ENCODE measurements at places on chromosomes 6 and 20.

GRCh38 chr6:23420659-23421350 is 705.2 kb upstream of the NRSN1 start:
- DNase-seq = no peak

DNA sequence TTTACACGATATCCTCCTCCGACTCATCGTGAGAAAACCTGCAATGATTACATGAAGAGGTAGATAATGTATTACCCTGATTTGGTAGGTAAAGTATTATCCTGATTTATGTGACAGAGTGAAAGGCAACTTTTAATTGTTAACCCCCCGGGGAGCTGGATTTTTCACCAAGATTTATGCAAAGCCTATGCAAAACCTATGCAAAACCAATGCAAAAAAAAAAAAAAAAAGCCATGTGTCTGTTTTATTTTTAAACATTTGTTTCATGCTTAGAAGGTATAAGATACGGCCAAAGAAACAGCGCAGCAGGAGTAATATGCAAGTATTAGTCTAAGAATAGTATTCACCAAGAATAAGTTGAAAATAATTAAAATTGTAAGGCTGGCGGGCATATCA is 109.9 kb downstream of the IPCEF1 start:
- no peak for DNase-seq

DNA sequence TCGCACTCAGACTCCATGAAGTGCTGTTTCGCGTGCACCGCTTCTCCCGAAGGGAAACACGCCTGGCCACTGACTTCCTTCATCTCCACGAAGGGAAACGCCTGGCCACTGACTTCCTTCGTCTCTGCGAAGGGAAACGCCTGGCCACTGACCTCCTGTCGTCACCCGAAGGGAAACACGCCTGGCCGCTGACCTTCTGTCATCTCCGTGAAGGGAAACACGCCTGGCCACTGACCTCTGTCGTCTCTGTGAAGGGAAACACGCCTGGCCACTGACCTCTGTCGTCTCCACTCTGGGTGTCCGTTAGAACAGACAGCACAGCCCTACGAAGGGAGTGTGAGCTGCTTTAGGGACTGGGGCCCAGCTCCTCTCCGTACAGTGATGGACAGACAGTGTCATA is 17.1 kb upstream of the ADRM1 start:
- no peak for DNase-seq

DNA sequence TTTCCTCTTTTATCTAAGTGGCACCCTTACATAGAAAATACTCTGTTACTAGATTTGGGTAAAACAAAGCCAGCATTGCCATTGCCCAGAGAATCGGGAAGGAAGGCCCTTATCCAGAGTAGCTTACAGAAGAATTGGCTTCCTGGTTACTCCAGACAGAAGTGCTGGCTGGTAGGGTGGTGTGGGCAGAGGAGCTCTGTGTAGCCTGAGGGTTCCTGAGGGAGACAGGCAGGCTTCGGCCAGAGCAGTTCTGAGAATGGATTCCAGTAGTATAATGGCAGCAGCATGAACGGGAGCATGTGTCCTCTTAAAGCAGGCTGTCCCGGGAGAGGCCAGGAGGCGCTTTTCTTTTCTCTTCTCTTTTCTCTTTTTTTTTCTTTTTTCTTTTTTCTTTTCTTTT is 11.9 kb downstream of the CUL9 start:
- DNase-seq = no peak

GRCh38 chr6:20630136-20630535 is 95.9 kb downstream of the CDKAL1 start:
- no peak for DNase-seq

DNA sequence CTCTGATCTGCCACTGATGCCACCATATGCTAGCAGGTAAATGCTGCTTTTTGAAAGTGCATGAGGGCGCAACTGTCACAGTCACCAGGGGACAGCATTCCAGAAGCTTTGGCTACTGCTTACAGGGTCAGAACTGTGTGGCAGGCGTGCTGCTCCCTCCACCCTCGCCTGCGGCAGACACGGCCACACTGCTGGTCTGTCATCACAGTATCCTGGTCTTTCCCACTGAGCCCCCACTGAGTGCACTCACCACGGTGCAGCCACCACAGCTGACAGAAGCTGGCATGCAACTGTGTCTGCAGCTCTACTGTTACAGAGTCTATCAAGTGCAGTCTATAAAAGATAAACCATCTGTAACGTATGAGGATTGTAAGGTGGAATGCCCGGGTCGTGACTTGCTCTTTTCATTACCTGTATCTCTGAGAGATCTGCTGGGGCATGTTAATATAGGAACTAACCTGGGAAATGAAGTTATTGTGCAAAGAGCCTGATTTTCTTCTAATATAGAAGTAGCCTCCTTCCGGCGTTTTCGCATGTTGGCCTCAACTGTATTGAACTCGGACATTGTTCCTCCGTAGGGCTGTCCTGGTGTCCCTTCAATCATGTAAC is 24.5 kb downstream of the GCLC start:
- no peak for DNase-seq

GRCh38 chr6:158539413-158539812 is 20.5 kb upstream of the TMEM181 start:
- DNase-seq = no peak

DNA sequence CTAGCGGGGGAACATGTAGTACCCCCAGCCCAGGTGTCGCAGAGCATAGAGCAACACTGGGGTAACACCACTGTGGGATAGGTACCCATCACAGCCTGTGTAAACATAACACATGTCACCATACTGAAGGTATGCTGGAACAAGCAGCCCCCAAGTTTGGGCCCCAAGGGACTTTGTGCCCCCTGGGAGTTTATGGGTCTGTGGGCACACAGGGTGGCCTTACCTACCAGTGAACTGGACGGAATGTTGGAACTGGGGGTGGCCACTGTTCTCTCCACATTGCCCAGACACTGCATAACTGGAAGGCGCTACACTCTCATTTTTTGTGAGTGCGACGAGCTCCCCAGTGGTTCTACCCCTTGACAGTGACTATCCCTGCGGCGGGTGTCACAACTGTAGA is 28.5 kb downstream of the HDDC2 start:
- DNase-seq = no peak

GRCh38 chr6:30483677-30484279 is 5.5 kb upstream of the HLA-E start:
- DNase-seq = no peak

DNA sequence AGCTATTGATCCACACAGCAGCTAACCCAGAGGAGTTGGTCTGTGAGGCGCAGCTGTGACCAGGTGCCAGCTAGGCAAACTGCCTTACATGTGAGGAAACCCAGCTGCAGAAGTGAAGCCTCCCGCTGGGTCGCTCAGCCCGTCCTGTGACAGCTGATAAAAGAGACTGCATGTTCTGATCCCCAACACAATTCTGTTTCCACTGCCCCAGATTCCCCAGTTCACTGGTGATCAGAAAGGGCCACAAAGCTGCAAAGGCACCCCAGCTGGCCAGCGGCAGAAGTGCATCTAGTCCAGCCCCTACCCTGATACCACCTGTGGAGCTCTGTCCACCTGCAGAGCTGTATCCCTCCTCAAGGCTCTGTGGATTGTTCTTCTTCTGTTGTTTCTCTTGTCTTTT is 64.5 kb downstream of the CTNNBL1 start:
- no peak for DNase-seq

- DNase-seq = no peak
Observed at GRCh38 chr6:107106165-107106564, 9.2 kb downstream of the BEND3 start.

GRCh38 chr6:1383729-1384548 is 5.4 kb upstream of the FOXF2 start:
- DNase-seq = no peak

- no peak for DNase-seq
Observed at GRCh38 chr6:98636941-98637340, 197.4 kb upstream of the POU3F2 start.

DNA sequence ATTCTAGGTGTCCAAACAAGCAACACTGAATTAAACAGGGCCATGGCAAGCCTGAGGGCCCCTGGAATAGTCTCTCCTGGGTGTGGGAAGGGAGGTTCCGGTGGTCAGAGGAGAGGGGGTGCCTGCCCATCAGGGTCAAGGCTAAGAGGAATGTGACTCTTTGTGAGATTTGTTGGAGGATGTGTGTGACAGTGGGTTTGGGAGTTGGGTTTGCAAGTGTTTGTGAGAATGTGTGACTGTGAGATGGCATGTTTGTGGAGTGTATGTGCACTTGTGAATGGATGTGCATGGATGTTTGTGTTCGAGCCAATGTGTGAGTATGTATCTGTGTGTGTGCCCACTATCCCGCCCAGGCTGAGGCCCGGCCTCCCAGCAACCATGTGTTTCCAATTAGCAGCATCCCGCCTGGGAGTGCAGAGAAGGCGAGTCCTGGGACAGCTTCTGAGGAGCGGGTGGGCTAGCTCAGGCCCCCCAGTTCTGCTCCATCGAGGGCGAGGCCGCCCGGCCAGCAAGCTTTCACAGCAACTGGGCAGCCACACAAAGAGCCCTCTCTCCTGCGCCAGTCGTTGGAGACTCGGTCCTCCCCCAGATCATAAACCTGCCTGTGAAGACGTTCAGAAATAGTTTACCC is 12.6 kb downstream of the FOXC1 start:
- no peak for DNase-seq

- DNase-seq = no peak
Observed at GRCh38 chr6:87012035-87012434, 74.7 kb downstream of the HTR1E start.

GRCh38 chr20:52761867-52762266 is 210.3 kb upstream of the TSHZ2 start:
- no peak for DNase-seq

DNA sequence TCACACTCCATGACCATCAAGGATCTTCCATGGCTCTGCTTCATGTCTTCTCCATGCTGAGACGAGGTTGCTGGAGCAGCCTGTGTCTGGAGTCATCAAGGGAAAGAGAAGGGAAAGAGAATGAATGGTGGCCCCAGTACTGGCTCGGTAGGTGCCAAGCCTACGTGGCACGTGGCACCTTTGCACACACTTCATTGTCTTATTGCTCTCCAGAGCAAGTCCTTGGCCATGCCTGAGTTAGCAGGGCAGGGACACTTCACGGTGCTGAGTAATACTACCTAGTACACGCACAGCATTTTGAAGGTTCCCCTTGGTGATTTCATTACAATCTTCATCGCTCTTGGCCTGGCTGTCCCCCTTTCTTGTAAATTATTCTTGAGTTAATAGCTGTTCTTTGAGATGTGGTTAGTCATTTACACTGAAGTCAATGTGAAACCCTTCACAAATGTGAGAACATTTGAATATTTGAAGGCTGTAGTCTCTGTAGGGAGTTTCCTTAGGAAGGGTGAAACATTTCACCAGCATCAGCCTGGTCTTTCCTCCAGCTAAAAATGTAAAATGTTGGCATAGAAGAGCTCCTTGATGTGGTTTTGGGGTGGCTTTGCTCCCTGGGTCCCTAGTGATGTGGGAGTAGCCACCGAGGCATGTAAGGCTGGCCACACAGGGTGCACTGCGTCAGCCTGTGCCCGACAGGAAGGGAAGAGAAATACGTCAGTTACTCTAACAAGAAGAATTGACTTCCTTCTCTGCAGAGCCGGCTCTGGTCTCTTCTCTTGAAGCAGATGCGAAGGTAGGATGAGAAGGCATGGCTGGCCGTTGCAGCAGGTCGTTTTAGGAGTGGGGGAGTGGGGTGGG is at the start of gene SYTL3:
TSS of gene SYTL3 (plus strand) at position 766 of the 855 bp plus-strand sequence. CDS start 13,215 bp downstream, outside the sequence.
- DNase-seq = peak; percentile 39

- DNase-seq = no peak
Observed at GRCh38 chr6:157669323-157669722, 153.7 kb upstream of the SNX9 start.

DNA sequence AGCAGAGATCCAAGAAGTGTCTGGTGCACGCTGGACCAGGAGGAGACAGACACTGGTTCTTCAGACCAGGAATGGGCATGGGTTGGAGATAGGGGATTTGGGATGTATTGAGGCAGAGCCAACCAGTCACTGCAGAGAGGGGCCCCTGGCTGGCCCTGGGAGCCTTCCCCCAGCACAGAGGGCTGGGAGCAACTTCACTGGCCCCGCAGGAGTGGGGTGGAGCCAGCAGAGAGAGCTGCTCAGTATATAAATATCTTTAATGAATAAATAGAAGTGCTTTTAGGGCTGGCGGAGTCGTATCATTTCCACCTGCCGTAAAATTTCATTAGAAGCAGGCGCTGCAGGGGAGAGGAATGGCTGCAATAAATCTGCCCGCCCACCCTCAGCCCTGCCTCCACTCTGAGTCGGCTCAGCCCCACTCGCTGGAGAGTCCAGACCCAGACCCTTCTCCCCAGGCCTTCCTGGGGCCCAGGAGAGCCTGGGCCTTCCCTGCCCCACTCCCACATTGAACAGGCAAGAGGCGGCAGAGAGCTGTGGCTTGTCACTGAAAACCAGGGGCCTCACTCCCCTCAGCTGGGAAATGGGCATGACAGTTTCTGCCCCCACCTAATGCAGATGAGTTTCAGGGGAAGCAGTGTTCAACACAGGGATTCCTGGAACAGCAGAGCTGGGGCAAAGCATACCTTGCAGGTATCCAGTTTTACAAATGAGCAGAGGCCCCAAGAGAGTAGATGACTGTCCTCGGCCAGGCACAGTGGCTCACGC is 23.9 kb upstream of the VSTM2L start:
- no peak for DNase-seq

DNA sequence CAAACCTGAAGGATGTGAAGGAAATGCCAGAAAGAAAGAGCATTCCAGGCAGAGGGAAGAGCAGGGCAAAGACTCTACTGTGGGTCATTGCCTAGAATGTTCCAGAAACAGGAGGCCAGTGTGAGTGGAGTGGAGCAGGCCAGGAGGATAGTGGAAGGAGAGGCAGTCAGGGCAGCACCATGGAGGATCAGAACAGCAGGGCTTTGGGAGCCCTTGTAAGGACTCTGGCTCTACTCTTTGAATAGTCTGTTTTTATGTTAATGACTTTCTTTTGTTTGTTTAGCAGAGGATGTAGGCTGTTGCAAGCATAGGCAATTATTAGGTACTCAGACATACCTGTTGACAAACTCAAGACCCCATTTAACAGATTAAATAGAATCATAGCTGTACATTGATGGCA is 23.6 kb upstream of the FBXL4 start:
- no peak for DNase-seq

- DNase-seq = no peak
Observed at GRCh38 chr6:120026791-120027190, 677.2 kb upstream of the MAN1A1 start.

GRCh38 chr6:18062733-18063132 is 59.7 kb downstream of the NHLRC1 start:
- no peak for DNase-seq

- DNase-seq = no peak
Observed at GRCh38 chr6:150694889-150695288, 95.2 kb downstream of the PLEKHG1 start.

DNA sequence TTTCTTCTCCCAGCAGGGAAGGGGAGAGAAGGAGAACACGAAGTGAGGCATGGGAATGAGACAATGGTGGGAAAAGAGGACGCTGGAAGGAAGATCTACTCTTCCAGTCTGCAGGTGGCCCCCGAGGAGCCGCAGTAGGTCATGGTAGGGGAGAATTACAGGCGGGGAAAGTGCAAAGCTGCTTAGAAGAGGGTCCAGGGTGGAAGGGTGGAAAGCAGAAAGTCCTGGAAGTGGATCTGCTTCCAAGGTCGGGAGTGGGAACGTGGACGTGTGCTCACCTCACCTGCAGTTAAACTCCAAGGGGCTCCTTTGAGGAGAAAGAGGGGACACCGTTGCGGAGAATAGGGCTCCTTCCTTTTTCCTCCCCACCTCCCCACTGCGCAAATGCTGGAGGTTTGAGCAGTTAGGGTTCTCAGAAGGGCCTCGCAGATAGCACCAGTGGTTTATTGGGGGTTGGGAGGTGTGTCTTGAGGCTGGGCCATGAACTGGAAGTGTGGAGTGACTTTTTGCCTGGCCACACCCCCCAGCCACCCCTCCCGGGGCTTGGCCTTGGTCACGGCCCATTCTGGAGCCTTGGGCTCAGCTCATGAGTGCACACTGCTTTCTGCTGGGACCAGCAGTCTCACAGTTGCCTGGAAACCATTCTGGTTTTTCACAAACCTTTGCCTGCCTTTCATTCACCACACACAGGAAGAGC is 100.4 kb upstream of the MLN start:
- peak; percentile 18 for DNase-seq

All from stimulated activated CD4-positive, alpha-beta T cell treated with anti-CD3 and anti-CD28 coated beads, Interleukin-1b, Interleukin-23, amount 100 ng/mL, for 1 hour (primary cell).